ENCODE measurements at places on chromosomes 7 and 10.

DNA sequence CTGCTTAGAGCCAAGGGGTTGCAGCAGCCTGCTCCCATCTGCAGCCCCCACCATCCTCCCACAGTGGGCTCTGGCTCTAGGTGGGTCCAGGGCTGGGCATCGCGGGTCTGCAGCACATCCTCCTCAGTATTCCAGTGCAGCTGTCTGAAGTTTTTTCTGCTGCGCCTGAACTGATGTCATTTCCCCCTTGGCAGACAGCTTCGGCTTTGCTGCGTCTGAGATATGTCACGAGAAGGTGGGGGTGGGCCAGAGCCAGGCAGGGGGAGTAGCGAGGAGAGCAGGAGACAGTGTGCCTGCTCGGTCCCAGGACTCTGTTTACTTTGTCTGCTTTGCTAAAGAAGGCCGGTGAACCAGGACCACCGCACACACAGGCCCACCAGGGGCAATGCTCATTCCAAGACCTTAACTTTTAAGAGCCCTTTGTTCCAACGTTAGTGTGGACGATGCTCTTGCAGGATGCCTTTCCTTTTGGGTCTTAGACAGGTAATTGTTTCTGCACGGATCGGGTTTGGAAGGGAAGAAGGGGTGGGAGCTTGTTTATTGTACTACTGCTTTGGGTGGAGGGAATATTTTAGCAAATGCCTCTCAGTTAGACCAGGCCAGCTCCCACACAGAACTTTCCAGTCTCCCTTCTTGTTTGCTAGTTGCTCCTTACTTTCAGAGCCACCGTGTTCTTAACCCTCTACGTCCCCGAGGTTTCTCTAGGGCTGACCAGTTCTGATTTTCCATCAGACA is 32.4 kb downstream of the WBP1L start:
- DNase-seq, result no peak

DNA sequence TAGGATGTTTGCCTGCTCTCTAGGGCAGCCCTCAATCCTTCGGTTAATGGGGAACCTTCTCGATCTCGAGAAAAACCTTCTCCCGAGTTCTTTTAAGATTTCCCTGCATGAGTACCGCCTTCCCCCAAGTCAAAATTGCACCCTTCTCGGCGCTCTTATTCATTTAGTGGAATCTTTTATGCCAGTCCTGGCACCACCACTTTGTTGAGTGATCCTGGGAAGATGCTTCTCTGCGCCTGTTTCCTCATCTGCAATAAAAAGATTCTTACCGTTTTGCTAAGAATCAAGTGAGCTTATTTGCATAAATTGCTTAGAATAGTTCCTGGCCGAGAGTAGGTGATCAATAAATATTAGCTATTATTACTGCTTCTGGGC is 697 bp downstream of the ARPC1A start:
- no peak for DNase-seq

GRCh38 chr10:32163071-32163761 is 107.0 kb upstream of the KIF5B start:
- no peak for DNase-seq

- no peak for DNase-seq
These were observed 105.1 kb downstream of the WDFY4 start for GRCh38 chr10:48789486-48790456.

GRCh38 chr10:28853195-28853594 is 175.9 kb downstream of the BAMBI start:
- DNase-seq, result no peak

- DNase-seq, result no peak
These were observed 131.3 kb downstream of the WDR11 start for GRCh38 chr10:120982507-120982906.

DNA sequence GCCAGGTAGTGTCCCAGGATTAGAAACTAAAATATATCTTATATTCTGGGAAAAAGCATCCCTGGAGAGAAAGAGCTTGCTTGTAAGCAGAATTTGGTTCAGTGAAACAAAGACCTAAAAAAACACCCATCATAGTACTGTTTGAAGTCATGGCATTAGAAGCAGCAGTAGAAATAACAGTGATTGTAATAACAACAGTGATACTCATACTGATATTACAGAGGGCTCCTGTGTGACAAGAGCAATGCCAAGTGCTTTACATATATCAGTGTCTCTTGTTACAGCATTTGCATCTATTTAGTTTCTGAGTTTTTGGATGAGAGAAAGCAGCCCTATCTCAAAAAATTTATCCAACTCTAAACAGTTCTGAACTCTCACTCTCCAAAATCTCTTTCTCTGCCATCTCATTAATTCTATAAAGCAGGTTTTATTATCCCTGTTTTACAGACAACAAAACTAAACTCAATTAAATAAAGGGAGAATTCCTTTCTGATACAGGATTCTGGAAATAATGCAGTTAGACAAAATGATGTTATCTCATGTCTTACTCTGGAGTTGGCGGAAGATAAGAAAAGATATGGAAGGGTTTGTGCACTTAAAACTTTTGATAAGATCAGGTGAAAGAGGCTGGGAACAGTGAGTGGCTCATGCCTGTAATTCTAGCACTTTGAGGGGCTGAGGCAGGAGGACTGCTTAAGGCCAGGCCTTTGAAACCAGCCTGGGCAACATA is 146.5 kb upstream of the AOAH start:
- no peak for DNase-seq

- peak; percentile 75 for DNase-seq
These were observed 220.2 kb downstream of the EMX2 start for GRCh38 chr10:117762819-117763172.

GRCh38 chr7:37092548-37092947 is 356.1 kb downstream of the ELMO1 start:
- DNase-seq, result no peak

GRCh38 chr7:22123139-22123538 is 177.4 kb upstream of the CDCA7L start:
- no peak for DNase-seq

DNA sequence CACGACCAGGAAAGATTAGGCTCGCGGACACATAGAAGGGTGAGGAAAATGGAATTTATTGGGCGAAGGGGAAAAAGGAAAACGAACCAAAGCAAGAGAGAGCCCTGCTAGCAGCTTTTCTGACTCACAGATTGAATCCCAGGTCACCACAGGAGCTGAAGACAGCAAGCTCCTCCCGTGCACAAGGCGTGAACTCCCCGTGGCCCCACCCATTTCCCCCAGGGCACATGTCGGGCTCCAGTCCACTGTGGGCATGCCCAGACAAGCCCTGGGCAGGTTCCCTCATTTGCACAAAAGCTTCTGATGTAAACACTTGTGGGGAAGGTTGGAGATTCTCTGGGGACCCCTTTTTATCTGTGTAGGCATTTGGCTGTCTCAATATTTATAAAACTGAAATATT is 582.4 kb downstream of the SUGCT start:
- peak; percentile 90 for DNase-seq

DNA sequence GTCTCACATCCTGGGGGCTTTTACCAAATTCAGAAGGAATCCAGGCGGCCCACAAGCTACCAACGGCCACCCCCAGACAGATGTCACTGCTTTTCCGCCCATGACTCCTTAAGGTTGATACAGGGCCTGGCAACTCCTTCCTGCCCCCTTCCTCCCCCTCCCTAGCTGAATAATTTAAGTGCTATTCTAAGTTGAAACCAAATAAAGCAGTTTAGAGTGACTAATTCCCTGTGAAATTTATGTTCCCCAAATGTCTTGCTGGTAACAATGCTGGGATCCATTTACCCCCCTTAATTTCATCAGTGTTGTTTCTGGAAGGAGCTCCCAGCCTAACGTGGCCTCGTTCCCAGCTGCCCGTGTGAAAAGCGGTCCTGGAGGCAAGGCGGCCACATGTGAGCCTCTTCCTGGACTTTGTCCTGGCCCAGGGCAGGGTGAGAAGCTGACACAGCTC is 109.6 kb downstream of the TMEM130 start:
- DNase-seq, result no peak

- no peak for DNase-seq
These were observed 38.8 kb downstream of the TACR2 start for GRCh38 chr10:69377933-69378332.

DNA sequence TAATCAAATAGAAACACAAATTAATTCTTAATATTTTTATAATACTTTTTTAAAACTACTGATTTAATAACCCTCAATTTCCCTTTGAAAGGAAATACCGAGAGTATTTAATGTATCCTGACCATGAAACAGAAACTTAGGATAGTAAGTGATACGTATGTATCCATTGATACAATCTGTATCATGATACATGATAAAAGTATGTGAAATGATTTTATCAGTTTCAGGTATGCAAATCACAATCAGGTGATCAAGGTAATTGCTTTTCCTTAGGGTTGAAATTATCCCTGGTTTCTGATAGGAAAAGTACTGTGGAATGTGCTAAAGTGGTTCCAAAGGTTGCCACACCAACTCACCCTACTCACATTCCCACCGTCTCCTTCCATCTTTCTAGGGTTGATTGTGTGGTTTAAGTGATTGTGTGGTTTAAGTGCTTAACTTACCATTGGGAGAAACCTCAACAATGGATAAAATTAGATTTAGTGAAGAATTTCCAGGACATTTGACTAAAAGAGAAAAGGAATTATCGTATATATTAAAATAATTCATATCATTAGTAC is 138.3 kb downstream of the LRRN3 start:
- no peak for DNase-seq

GRCh38 chr10:113094114-113094486 is 144.1 kb downstream of the TCF7L2 start:
- no peak for DNase-seq

DNA sequence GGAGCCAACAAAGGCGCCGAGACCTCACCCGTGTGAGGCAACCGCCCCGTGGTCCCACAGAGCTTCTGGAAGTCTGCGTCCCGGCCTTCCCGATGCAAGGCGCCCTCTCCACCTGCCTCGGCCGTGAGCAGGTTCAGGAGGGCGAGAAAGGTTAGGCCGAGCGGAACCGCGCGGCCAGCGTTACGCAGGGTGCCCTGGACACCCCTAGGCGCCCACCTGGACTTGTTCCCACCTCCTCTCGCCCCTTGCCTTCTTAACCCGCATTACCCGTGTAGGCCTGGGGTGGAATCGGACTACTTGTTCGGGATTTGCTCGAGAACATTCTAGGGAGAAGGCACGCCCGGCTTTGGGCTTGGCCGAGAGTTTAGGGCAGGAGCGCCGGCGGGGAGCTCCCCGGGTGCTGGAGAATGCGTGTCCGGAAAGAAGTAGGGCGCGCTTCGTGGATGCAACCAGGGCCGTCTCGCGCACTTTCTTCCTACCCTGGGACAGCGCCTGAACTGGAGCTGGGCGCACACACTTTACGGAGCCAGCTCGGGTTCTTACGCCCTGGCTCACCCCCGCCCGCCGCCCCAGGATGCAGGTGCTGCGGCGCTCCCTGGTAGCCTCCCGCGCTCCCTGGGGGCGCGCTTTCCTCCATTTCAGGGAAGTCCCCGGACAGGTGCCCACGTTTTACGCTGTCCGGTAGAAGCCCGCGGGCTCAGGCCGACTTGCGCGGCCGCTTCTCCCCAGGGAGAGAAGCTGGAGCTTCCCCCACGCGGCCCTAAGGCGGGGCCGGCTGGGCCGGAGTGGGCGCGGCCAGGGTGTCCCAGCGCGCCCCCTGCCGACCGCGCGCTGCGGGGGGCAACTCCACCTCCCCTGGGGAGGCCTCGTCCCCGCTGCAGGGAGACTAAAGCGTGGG is 74.5 kb downstream of the INSIG1 start:
- no peak for DNase-seq

DNA sequence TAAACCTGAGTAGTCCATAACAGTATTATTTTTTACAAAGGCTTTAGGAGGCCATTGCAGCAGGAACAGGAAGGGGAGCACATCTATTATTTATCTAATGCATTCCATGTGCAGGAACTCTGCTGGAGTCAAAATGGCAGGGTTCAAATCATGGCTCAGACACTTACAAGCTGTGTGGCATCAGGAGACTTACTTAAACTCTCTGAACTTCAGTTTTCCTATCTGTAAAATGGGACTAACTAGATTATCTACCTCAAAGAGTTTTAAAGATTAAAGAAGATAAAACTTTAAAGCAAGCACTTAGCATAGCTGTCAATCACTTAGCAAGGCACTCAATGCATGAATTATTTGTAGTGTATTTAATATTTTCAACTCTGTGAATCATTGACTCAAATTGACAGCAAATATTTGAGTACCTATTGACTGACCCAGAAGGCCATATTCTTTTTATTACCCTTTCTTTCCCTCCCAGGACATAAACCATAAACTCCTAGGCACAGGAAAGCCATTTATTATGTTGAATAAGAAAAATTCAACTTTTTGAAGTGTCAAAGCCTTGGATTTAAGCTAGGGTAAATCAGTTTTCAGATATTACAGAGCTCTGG is 115.8 kb upstream of the FAM204A start:
- DNase-seq, result no peak

DNA sequence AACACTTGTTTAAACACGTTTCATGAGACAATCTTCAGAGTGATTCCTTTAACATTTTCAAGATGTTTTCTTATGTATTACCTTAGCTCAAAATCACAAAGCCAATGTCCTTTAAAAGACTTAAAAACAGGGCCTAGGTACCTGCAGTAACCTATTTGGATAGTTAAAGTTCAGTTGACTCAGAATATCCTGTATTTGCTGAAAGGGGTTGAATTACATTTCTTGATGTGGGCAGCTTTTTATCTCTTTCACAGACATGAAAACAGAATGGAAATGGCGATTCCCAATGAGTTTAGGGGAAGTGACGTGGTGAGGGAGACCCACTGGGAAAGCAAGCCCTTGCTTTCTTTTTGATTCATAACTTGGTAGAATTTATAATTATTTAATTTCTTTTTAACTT is 324.4 kb upstream of the AOAH start:
- DNase-seq, result no peak

- no peak for DNase-seq
These were observed 41.3 kb upstream of the TES start for GRCh38 chr7:116169060-116169459.

DNA sequence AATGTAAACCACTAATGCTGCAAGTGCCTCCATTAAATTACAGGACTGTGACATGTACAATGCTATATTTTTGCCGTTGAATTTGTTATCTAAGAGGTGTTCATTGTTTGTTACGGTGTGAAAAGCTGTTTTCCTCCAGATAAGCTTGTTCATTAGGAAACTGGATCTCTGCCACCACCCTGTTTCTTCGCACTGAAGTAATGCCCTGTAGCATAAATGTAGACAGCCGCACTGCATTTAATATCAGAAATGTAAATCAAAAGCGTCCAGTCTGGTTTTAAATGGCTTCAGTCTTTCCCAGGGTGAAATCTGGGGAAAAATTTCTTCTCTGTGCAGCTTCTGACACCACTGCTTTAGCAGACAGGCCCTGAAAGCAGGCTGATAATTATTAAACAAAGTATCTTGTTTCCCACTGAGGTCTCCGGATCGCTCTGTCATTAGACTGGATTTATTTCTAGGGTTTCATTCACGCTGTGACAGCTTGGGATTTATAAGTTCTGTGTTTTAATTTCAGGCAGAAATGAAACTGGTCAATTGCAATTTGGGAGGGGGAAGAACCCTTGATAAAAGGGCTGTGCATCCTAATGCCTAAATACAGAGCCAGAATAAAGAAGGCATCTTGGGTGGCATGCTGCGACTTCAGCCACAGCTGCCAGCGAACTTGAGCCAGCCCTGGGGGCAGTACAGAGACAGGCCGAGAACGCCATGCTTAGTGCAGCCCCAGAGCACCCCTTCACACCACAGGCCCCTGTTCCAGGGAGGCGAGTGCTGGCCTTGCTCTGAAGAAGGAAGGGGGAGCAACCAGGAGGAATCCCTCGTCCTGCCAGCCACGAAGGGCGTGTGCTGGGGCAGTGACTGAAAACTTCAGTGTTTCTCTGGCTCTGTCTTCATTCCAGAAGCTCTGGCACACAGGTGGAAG is 547.7 kb upstream of the GALNT17 start:
- no peak for DNase-seq

All from fibroblast of the conjunctiva (primary cell).